ENCODE measurements at places on chromosomes 1 and 21.

GRCh38 chr1:55617288-55617982 is 402.3 kb upstream of the USP24 start:
- DNase-seq: no peak

DNA sequence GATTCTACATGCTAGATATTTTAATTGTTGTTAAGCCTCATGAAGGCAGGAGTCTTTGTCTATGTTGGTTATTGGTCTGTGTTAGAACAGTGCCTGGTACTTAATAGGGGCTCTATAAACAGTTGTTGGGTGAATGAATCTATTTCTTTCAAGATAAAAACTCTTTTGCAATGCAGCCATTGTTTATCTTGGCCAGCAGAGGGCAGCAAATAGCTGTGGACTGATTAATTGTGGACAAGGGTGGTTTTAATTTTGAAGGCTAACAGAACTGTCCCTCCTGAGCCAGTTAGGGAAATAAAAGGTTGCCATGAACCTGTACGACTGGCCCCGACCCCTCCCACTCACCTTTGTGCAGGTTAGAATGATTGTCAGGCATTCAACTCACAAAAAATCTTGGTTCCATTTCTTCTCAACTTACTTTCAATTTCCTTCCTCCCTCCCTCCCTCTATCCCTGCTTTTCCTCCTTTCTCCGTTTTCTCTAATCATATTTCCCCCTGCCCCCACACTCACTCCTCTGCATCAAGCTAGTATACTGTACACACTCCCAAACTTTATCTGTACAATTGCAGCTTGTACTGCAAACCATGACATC is 66.3 kb upstream of the DIRAS3 start:
- DNase-seq: peak; percentile 46

DNA sequence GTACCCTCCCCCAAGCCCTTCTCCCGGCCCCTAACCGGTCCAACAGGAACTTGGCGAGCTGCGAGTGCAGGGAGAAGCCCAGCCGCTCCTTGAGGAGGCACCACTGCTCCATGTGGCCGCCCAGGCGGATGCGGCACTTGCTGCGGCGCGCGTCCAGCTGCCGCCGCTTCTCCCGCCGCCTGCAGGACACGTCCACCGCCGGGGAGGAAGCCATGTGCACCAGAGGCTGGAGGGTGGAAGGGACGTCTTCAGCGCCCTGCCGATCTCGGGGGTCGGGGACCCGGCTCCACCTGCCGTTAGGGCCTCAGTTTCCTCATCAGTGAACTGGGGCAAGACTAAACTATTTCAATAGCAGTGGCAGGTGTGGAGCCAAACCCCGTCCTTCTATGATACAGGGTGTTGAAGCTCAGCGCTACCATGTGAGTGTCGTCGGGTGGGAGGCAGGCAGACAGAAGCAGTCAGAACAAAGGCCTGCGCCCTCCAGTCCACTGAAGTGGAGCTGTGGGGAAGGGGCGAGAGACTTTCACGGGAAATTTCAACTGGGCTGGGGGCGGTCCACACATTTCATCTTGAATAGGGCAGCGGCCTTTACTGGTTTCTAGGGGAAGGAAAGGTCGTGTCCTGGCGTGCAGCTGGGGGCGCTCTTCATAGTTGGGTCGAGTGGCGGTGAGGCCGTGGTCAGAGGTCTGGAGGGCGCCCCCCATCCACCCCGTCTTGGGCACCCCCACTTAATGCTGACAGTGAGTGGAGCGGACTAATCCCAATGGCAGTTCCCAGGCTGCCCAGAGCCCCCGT is 592 bp downstream of the ZNF692 start:
- DNase-seq: peak; percentile 54

GRCh38 chr1:162878000-162878596 is 17.1 kb upstream of the CCDC190 start:
- peak; percentile 21 for DNase-seq

DNA sequence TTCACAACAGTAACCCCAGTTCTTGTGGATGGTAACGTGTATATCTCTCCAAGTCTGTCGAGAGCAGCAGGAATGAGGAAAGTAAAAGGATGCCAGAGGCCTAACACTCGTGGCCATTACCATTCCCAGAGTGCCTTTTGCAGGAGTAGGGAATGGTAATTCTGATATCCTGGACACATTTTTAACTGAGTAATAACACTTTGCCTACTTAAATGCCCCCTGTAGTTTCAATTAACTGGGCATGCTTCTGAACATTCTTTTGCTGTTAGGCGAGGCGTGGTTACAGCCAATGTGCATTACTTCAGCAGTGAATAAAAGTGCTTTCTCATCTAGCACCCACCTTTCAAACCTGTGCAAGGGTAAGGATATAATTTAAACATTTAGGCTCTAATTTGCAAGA is 258.5 kb upstream of the ADGRL2 start:
- DNase-seq: no peak

DNA sequence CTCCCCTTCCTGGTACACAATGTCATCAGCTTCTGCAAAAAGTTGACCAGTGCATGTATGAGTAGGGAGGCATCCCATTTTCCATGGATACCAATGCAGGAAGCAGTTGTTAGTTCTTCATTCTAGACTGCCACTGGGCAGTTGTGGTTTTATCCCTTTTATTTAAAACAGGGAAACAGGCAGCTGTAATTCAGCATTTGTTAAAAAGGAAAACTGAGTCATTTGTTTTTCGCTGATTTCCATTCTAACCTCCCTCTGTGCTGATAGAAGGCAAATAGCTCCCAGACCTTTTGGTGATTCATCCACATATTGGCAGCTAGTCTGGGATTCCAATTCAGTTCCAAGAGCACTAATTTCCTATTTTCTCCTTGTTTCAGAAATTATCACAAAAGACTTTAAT is 21.1 kb upstream of the ABCA4 start:
- DNase-seq: no peak
